Motor neuron (in vitro differentiated cells): ENCODE measurements at places on chromosomes 3 and 15. TPM values are rescaled to one million over a fixed set of nuclear protein-coding genes. Genes with fewer than 3 reads are reported as not detected.

Gene ZBED2
- total RNA-seq = 0.13 TPM in 1 of 2 replicates, not detected in the other

Gene SHF
- total RNA-seq = 7.8 and 12.8 TPM in 2 replicates

Gene OSTN
- 0.15 TPM in 1 of 2 replicates, not detected in the other for total RNA-seq

Gene CRELD1
- 14.1 and 23.1 TPM in 2 replicates for total RNA-seq

Gene MKRN2OS
- 0.38 and 0.92 TPM in 2 replicates for total RNA-seq

Gene KLHL40
- total RNA-seq = 0.05 TPM in 1 of 2 replicates, not detected in the other

Gene CYP1A2
- total RNA-seq = 0.14 TPM in 1 of 2 replicates, not detected in the other

Gene PLA2G4D
- 0.19 and 0.28 TPM in 2 replicates for total RNA-seq

Gene TNFAIP8L3
- total RNA-seq = 2.2 and 2.3 TPM in 2 replicates
